Activated T-cell treated with anti-CD3 and anti-CD28 coated beads for 48 hours (primary cell): ENCODE measurements at places on chromosomes 4 and X.

- no peak for DNase-seq
Observed at GRCh38 chr4:91592125-91592524, 711.6 kb upstream of the GRID2 start.

- no peak for DNase-seq
Observed at GRCh38 chr4:24674279-24674678, 89.9 kb upstream of the DHX15 start.

- no peak for DNase-seq
Observed at GRCh38 chrX:19544693-19545305, 29.5 kb upstream of the MAP3K15 start.

GRCh38 chr4:185624259-185624589 lies 88.9 kb upstream of the PDLIM3 start:
- no peak for DNase-seq

DNA sequence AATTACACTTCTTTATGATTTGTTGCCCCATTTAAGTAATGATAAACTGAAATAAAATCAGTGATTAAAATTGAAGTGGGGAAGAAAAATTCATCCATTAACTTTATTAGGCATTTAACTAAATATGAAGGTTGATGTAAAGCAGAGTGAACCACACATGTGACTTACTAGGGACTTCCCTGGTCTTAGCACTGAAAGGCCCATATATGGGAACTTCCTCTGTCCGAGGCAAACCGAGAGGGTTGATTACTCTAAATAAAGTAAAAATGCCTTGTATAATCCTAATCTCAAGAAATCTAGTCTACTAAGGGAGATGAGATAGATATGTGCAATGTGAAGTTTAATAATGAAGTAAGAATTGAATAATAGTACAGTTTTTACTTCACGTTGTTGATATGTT lies 403.9 kb upstream of the RPS6KA3 start:
- no peak for DNase-seq

DNA sequence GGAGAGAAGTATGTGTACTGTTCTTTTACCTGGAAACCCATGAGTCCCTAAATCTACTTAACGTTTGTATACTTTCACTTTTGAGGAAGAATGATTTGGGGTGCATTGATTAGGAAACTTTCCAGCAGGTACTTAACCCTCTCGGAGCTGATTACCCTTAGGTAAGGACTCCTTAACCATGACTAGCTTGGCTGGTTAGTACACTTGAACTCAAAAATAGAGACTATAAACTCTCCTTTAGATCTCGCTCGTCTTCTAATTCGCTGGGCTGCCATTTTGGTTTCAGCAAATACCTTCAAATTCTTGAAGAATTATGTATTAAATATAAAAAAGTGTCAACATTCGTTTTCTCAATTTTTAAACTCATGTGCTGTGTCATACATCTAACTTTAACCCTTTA lies 2.0 kb downstream of the USP9X start:
- DNase-seq: no peak

DNA sequence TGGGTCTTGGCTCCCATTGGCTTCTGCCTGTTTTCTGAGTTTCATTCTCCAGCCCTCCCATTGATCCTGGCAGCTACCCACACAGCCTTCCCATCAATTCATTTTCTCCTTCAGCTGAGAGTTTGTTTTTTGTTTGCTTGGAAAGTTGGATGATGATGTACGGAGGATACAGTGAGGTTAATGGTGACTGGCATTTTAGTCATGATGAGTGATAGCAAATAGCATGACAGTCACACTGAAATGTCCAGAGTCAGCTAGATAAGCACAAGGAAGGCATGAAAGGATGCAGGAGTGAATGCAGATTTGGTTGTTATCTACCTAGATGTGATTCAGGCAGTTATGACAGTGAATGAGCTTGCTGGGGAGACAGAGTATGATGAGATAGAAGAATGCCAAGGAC lies 30.6 kb upstream of the LCORL start:
- DNase-seq: no peak

DNA sequence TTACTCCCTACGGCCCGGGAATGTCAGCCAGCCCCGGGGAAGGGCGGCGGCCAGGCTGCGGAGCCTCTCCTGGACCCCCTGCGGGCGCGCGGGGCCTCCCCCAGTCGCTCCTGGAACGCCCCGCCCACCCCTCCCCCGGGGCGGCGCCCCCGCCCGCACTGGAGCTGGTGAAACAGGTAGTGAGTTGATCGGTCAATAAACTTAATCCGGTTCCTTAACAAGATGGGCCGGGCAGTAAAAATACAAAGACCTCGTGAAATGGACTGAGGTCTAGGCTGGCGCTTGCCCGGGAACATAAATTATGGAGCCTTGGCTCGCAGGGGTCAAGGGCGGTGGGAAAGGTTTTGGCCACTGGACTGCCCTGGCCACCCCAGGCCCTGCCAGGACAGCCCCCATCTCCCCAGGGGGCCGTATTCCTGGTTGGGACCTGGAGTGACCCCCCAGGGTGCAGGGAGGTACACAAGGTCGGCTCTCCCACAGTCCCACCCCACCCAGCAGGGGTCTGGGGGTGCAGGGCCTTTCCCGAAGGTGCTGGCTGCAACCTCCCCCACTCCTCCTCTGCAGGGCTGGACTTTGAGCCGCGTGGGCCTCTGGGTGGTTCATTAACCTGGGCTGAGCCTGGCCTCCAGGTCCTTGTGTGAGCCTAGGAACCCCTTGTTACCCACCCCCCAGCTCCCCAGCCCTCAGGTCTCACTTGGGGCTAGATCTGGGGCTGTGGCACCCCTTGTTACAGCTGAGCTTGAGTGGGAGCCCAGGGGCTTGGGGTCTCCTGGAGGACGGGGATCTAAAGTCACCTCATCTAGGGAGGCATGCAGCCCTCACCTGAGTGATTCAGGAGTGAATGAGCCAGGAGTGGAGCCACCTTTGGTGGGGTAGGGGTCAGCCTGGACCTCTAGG lies 2.5 kb downstream of the FGFR3 start:
- DNase-seq: no peak

DNA sequence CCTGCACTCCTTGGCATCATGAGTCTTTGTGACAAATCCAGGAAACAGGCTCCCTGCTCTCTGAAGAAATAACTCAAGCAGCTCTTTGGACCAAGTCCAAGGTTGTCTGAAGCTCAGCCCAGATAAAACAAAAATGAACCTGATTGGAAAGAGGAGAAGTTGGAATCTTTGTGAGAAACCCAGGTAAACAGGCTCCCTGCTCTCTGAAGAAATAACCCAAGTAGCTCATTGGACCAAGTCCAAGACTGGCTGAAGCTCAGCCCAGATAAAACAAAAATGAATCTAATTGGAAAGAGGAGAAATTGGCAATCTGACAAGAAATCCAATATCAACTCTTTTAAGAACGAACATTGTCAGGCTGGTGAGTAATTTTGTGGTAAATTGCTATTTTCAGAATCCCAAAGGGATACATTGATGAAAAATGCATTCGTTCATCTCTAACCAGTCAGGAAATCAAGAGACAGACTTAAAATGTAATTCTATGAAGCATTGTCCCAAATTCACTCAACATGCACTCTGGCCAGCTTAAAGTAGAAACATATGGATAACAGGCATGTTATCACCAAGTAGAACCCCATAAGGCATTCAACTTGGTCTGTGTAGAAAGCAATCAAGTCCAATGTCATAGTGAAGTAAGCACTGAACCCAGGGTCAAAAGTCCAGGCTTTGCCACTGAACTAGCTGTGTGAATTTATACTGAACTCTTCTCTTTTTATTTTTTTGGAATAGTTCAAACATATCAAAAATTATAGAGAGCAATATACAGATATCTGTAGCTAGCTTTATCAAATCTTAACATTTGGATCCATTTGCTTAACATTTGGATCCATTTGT lies 16.8 kb upstream of the NFXL1 start:
- no peak for DNase-seq

GRCh38 chrX:15816438-15816809 lies 26.1 kb downstream of the ZRSR2 start:
- no peak for DNase-seq

DNA sequence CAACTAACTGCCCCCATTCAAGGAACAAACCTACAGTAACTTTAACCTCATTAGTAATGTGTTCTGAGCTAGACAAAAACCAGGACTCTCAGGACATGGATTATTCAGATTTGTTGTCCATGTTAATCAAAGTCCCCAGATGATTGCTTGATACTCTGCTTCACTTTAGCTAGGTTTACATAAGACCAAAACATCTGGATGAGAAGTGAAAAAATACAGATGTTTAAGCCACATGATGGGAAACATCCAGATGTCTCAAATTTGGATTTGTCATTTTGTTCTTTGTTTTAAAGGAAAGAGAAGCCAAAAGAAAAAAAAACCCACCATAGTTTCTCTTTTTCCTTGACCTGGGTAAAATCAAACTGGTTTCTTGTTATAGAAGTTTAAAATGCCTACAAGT lies 48.5 kb upstream of the NRK start:
- no peak for DNase-seq

DNA sequence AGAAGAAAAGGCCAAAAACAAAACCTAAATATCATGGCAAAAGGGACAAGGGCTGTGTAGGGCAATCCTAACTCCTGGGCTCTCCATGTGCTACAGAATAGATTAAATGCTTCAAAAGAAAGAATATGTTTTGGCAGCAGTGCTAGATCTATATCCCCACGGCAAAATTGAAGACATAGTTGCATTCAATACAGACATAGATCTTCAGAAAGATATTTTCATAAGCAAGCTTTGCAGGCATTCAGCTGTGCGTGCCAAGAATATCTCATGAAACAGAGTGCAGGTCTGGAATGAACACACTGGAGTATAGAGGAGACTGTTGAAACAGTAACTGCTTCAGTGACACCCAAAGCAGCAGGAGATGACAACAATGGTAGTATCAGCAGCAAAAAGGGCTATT lies 1476.9 kb downstream of the ARAP2 start:
- DNase-seq: no peak

- peak; percentile 17 for DNase-seq
Observed at GRCh38 chr4:18075823-18076433, 54.4 kb upstream of the LCORL start.

DNA sequence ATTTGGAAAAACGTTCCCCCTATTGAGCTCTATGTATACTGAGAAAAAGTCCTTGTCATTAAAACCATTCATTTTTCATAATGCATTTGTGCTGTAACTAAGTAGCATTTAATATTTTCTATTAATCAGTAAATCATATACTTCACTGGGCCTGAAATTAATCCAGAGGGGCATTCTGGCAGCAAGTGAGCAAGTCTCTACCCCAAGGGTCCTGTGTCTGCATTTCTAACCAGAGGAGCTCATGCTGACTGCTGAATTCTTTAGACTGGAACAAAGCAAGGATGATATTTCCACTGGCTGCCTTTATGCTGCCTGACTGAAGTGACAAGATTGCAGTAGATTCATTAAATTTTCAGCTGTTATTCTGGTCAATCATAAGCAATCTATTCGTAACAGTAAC lies 246.5 kb downstream of the SLITRK2 start:
- DNase-seq: no peak

DNA sequence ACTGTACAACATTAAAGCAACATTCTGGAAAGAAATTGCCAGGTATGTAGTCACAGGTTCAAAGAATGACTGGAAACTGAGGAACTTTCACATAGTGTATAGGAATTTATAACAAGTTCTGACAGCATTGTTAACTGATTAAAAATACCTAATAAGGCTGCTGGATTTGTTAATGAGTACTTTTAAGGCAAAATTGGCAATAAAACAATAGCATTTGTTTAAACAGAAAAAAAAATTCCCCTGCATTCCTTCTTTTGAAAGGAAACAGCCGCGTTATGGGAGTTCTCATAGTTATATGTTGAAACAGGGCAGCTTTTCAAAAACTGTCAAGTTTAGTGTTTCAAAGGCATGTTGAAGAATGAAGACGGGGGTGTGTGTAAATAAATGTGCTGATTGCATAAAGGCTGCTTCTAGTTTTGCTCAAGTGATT lies 282.5 kb upstream of the FAT1 start:
- DNase-seq: no peak

DNA sequence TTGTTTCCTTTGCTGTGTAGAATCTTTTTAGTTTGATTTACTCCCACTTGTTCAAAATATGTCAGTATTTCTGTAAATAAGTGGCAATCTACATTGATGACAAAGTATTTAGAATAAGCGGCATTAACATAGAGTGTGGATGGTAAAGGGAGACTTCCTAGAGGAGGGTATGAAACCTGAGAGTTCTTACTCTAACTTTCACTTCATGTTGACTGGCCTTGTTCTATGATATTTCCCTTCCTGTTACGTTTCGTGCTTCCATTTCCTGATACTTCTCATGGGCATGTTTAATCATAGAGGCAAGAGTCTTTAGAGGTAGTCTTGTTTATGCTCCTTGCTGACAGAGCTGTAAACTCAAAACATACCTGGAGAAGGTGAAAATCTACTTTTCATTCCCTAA lies 408.9 kb downstream of the GLUD2 start:
- no peak for DNase-seq

DNA sequence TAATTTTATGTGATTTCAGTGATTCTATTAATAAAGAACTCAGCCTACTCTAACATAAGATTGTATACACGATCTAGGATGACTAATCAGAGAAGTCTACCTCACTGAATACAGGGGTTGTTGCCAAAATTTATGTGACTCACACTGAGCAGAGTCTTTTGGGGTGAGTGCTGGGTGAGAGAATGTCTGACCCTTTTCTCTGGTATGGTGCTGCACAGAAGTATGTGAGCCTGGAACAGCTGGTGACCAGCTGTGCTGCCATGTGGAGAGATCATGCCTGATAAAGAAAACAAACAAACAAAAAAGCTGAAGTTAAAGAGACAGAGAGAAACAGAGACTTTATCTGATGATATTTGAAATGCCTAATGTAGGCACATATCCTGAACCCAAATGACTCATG lies 618.1 kb upstream of the GRIA3 start:
- no peak for DNase-seq

- no peak for DNase-seq
Observed at GRCh38 chr4:107999932-108000539, 10.3 kb downstream of the HADH start.

GRCh38 chr4:113604955-113605354 lies 156.6 kb downstream of the CAMK2D start:
- no peak for DNase-seq

DNA sequence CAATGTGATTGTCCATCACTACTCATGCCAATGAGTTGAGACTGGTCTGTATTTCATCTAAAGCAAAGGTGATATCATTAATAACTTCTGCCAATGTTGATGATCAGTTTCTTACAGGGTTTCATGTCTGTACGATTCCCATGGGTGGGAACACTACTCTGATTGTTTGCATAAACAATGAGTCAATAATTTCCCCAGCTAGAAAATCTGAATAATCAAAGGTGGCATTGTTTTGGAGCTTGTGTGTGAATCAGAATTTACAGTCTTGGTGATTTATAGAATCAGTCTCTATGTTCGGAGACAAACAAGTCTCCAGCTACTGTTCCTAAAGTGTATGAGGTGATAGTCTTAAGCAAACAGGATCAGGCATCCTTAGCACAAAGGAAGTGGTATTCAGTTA lies 35.5 kb upstream of the PARM1 start:
- no peak for DNase-seq

GRCh38 chr4:159768016-159768415 lies 665.1 kb downstream of the RAPGEF2 start:
- DNase-seq: no peak

- no peak for DNase-seq
Observed at GRCh38 chr4:118810991-118811764, 24.7 kb downstream of the SEC24D start.

- no peak for DNase-seq
Observed at GRCh38 chr4:101014417-101014816, 332.9 kb downstream of the PPP3CA start.

- peak; percentile 40 for DNase-seq
Observed at GRCh38 chr4:145829629-145830395, 108.8 kb downstream of the ZNF827 start.
